Activated CD4-positive, alpha-beta T cell treated with anti-CD3 and anti-CD28 coated beads, Interleukin-10, Interleukin-2, amounts not matched to agents 100 ng/mL and 50 ng/mL, durations not matched to agents 16 hours and 8 hours (primary cell): ENCODE measurements at places on chromosomes 16 and 17.
A peak's percentile ranks its signal among the peaks of the same experiment; 100 is the strongest.

DNA sequence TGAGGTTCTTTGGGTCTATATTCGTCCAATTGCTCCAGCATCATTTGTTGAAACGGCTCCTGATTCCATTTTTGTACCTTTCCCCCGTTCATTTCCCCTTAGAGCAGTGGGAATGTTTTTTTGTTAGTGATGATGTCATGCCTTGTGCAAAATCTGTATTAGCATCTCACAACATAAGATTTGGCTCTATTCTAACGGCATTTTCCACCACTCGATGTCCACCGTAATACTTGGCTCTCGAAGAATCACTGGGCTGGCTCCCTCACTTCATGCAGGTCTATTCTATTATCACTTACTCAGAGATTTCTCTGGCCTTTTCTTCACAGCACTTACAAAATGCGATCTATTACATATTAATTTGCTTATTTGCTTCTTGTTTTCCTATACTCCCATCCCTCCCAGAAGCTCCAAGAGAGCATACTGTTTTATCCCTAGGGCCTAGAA lies 571 bp upstream of the NME1 start:
- DNase-seq: no peak

DNA sequence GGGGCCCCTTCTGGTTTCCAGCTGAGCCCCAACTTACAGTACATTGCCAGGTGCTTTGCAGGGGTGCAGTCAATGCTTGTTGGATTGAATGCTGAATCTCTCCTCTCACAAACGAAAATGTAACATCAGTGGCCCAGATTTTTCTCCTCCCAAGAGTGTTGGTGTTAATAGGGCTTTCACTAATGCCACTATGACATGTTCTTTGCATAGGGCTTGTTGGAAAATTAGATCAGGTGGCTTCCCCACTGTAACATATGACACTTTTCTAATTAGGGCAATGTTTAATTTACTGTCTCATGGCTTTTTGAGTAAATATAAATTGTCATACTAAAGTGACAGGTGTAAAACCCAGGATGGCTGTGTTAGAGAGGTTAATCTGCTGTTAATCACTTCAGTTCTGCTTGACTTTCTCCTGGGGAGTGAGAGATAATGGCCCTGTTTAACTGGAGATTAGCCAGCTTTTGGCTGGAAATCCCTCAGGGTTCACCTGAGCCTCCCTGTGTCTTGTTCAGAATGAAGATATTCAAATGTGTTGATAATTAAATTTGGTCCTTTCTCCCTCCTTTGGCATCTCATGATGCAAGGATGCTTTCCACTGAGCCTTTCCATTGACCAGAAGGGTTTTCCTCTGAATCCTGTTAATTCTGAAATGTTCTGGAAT lies 502.3 kb downstream of the RBFOX1 start:
- DNase-seq: no peak

- peak; percentile 9 for DNase-seq
Measured at GRCh38 chr16:26672206-26672605, 394.5 kb upstream of the C16orf82 start.

- peak; percentile 28 for DNase-seq
Measured at GRCh38 chr17:27612160-27612770, 18.7 kb upstream of the LGALS9 start.
